ENCODE measurements at places on chromosomes 7 and 10.
A peak's percentile ranks its signal among the peaks of the same experiment; 100 is the strongest.

DNA sequence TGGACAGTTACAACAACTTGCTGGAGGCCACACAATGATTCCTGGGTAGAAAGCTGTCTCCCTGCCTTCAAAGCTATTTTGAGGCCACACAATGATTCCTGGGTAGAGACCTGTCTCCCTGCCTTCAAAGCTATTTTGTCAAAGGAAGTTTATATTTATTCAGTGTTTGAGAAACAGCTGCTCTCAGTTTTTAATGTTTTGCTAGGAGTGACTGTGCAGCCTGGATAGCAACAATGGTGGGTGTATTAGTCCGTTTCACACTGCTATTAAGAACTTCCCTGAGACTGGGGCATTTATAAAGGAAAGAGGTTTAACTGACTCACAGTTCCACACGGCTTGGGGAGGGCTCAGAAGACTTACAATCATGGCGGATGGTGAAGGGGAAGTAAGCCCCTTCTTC, 3.9 kb upstream of the SGPL1 start:
- no peak for DNase-seq

- DNase-seq, result no peak
Measured at GRCh38 chr7:13104128-13104527, 416.7 kb downstream of the ARL4A start.

DNA sequence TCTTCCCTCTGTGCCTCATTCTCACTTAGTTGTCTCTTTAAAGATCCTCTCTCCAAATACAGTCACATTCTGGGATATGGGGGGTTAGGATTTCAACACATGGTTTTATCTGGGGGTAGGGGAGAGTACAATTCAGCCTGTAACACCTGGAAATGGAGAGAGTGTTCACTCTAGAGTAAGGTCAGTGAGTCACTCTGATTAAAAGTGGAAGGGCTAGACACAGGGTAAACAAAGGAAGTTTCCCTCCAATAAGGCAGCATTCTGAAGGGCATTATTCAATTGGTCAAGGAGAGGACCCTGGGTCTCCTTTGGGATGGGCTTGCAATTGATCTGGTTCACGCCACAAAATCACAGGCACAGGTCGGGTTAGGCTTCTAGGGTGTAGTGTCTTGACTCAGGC, 232.8 kb upstream of the NPSR1 start:
- no peak for DNase-seq

GRCh38 chr7:114081606-114082425, 163.0 kb upstream of the PPP1R3A start:
- peak; percentile 35 for DNase-seq

DNA sequence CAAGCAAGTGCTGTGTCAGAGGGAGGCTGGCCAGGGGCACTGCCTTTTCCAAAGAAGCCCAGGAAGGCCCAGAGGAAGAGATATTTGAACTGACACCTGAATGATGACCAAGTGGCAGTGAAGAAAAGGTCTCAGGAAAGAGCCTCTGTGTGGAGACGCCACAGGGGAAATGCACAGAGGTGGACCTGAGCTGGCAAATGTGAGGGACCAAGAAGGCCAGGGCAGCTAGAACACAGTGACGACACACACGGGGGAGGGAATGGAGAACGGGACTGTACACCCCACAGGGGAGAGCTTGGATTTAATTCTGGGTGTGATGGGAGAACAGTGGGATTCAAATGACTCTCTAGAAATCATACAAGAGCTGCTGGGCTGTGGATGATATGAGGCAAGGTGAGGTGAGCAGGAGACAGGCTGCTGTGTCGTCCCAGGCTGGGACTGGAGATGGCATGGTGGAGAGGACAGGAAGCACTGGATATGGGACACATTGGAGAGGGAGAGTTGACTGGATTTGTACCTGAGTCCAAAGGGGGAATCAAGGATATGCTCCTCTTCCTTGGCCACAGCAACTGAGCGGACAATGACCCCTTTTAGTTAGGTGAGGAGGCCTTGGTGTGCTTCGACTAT, 84.2 kb upstream of the DDC start:
- no peak for DNase-seq
